ENCODE measurements at places on chromosomes 7 and 10.

- peak; percentile 99 for DNase-seq
Observed at GRCh38 chr7:23470330-23471105, at the start of gene IGF2BP3. TSS of gene IGF2BP3 (minus strand) at chr7:23470491. CDS start at chr7:23470110, 381 bp downstream.

DNA sequence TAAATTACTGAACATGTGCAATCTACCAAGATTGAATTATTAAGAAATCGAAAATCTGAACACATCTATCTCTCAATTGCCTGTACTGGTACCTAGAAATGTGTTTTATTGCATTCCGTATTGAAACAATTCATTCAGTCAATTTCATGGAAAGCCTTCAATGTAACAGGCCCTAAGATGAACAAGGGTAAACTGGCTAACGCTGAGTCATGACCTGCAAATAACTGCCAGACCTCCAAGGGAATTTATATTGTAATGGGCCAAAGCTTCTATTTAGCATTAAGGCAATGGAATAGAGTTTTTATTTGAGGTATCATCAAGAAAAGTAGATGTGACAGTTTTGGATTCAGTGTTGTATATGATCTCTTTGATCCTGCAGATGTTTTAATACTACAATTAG is 49.9 kb upstream of the CD36 start:
- no peak for DNase-seq

DNA sequence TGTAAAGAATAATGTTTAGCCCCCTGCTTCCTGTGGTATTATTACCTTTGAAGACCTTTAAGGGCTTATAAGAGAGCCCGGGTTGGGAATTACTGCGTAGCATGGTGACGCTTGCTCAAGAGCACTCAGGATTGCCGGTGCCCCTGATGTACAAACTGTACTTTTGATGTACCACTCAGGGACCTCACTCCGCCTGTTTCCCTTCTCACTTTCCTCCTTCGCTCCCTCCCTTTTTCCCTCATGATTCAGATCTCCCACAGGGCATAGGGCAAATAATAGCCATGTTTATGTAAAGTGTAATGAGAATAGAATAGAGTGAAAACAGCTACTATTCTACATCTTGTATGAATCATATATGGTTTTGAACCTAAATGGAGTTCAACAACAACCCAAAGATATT is 77.8 kb upstream of the PDCD4 start:
- DNase-seq: no peak

GRCh38 chr7:77575187-77575586 is 38.1 kb downstream of the PTPN12 start:
- no peak for DNase-seq

DNA sequence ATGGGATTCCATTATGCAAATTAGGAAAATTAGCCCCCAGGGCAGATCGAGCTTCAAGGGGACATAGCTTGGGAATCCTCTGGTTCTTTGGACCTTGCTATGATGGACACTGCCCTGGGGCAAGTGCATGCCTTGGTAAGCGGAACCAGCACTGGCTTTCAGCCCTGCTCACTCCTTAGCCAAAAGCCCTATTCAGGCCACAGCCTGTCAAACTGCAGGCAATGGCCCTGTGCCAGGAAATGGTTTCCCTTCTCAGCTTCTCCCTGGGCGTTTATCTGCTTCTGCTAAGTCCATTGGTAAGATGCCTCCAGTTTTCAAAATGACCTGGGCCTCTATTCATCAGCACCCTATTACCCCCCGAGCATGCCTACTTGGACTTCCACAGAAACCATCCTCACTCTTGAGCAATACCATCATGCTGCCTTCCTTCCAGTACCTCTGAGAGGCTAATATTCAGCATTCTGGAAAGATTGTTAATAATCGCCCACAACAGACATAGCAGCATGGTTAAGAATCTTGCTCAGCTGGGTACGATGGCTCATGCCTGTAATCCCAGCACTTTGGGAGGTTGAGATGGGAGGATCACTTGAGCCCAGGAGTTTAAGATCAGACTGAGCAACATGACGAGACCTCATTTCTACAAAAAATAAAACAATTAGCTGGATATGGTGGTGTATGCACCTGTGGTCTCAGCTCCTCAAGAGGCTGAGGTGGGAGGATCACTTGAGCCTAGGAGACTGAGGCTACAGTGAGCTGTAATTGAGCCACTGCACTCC is 918.6 kb upstream of the AUTS2 start:
- no peak for DNase-seq

DNA sequence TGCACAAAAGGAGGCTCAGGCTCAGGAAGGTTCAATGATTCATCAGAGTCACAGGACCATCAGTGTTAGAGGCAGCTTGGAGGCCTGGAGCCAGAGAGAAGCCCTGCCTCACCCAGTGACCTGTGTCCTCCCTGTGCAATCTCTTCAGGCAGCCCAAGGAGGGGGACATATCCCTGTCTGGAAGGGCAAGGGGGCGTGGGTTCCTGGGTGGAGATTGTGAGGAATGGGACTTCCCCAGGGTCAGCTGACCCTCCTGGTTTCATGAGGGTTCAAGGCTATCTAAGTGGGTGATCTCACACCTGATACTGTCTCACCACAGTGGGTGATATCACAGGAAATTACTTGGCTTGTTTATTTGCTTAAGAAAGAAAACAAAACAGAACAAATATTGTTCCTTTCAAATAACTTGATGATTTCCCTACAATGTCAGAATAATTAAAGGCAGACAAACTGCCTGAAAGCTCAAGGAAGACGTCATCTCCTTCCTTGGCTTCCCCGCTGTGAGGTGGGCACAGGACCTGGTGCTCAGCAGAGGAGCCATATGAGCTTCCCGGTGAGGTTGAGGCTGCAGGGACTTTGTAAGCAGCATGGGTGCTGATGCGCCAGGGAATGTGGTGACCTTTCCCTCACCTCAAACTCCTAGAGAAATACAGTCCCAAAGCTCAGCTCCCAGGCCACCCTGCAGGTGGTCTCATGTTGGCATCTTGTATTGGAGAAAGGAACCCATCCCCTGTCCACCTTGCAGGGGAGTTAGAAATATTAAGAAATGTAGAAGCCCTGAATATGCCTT is 763.2 kb downstream of the GRID1 start:
- no peak for DNase-seq

DNA sequence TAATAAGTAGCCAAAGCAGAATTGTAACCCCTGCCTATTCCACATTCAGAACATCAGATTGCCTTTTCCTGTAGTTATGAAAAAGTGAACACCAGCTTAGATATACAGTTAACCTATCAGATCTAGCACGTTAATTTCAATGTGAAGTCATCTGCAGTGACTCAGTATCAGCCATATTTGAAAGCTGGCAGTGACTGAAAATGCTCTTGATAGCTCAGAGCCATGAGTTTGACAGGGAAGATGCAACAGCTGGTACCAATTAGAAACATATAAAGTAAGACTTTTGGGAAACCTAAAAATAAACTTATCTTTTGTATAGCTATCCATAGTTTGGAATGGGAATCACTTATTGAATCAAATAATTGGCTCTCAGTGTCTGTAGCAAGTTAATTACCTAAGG is 284.1 kb upstream of the NPSR1 start:
- DNase-seq: no peak

GRCh38 chr7:129609666-129610065 is 1.9 kb upstream of the NRF1 start:
- DNase-seq: no peak

GRCh38 chr7:46493196-46493595 is 572.1 kb upstream of the IGFBP3 start:
- peak; percentile 46 for DNase-seq

GRCh38 chr7:78406531-78406930 is 608.0 kb downstream of the PHTF2 start:
- DNase-seq: no peak

GRCh38 chr7:128770233-128770632 is 5.4 kb downstream of the OPN1SW start:
- no peak for DNase-seq

GRCh38 chr7:130430841-130431666 is 9.8 kb downstream of the CEP41 start:
- DNase-seq: no peak

DNA sequence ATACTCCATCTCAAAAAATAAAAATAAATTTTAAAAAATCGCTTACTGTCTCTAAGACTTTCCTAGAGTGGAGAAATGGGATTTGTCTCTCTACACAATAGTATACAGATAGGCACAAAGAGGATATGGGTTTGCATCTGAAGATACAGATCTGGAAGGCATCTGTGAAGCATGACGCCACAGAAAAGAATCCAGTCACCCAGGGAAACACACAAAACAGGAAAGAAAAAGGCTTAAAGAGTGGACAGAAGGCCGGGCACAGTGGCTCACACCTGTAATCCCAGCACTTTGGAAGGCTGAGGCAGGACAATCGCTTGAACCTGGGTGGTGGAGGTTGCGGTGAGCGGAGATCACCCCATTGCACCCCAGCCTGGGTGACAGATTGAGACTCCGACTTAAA is 61.3 kb downstream of the SKIDA1 start:
- DNase-seq: no peak

DNA sequence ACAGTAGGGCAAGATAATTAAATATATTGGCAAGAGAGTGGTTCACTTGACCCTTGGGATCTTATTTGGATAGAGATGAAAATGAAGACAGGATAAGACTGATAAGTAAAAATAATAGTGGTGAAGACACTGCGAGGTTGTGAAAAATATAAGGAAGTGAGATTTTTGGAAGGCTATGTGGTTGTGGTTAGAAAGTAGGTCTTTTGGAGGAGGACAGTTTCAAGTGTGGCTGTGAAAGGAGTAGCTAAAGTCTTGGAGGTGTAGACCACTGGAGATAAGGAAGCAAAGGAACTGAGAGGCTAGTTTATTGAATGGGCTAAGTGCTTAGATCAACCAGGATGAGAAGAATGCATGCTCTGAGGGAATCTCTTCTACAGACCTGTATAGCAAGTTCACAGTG is 11.2 kb downstream of the MIOS start:
- no peak for DNase-seq

- DNase-seq: peak; percentile 86
Observed at GRCh38 chr10:34994565-34995142, 95.5 kb downstream of the CUL2 start.

GRCh38 chr7:15765753-15766152 is 79.3 kb upstream of the MEOX2 start:
- DNase-seq: no peak
